SIG-M5 (cell line): ENCODE measurements at places on chromosomes 6 and 20.

GRCh38 chr6:27867945-27868300 lies 44.3 kb downstream of the OR2B2 start:
- DNase-seq: no peak

GRCh38 chr6:44715188-44715587 lies 327.7 kb downstream of the CDC5L start:
- DNase-seq: no peak

GRCh38 chr6:107030151-107030550 lies 2.2 kb downstream of the MTRES1 start:
- DNase-seq: no peak

GRCh38 chr6:169783401-169783800 lies 32.0 kb downstream of the ERMARD start:
- no peak for DNase-seq

GRCh38 chr6:50785921-50786320 lies 32.8 kb upstream of the TFAP2B start:
- no peak for DNase-seq

GRCh38 chr6:5190507-5190906 lies 70.2 kb downstream of the LYRM4 start:
- DNase-seq: no peak

GRCh38 chr6:47529734-47530133 lies 52.1 kb downstream of the CD2AP start:
- DNase-seq: no peak

- DNase-seq: no peak
Observed at GRCh38 chr6:20985821-20986220, 451.6 kb downstream of the CDKAL1 start.

- DNase-seq: no peak
Observed at GRCh38 chr6:123909989-123910388, 106.3 kb downstream of the NKAIN2 start.

GRCh38 chr6:70686548-70687133 lies 19.0 kb downstream of the SMAP1 start:
- no peak for DNase-seq

DNA sequence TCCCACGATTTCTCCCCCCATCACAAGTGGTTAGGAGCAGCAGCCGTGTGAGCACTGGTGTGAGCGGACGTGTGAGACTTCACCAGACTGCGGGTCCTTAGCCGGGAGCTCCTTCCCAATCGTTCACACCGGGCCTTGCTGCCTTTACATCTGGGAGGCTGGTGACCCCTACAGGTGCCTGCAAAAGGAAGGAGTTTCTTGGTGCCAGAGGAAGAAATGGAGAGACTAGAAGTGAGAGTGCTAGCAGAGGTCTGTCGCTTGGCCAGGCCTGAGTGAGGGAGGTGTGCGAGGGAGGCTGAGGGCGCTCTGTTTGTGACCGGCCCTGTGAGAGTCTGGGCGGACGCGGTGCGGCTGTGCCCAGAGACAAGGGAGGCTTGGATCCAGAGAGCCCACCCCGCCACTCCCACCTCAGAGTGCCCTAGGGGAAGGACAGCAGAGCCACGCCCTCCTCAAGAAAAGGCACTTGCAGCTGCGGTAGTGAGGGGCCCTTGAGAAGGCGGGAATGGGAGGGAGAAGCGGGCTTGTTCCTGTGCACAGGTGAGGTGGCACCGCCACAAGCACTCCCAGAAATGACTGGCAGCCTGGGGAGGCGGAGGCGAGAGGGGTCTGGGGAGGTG lies 10.0 kb upstream of the ARMC2 start:
- no peak for DNase-seq

GRCh38 chr20:31606804-31607639 lies 1.9 kb downstream of the ID1 start:
- DNase-seq: no peak

GRCh38 chr6:39499053-39499452 lies 176.6 kb upstream of the KCNK16 start:
- DNase-seq: no peak

- DNase-seq: no peak
Observed at GRCh38 chr6:107266563-107266962, 151.2 kb upstream of the BEND3 start.

GRCh38 chr20:51532577-51533191 lies 9.8 kb downstream of the NFATC2 start:
- no peak for DNase-seq
